NCI-H1048 (cell line): ENCODE measurements at places on chromosomes 16 and 17.

DNA sequence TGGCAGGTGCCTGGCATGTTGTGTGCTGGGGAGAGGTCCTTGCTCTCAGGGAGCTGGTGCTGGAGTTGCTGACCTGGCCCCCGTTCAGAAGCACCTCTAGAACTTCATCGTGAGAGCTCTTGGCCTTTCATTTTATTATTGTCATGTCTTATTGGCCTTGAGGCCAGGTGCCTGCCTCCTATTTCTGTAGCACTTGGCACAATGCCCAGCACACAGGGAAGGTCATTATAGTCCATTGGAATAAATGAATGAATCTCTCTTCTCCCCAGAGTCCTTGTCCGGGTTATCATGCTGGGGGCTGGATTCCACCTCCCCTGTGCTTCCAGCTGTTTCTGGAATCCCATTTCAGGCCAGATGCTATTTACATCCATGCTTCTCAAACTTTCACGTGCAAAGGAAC lies 169.2 kb downstream of the HAPSTR1 start:
- DNase-seq = no peak

DNA sequence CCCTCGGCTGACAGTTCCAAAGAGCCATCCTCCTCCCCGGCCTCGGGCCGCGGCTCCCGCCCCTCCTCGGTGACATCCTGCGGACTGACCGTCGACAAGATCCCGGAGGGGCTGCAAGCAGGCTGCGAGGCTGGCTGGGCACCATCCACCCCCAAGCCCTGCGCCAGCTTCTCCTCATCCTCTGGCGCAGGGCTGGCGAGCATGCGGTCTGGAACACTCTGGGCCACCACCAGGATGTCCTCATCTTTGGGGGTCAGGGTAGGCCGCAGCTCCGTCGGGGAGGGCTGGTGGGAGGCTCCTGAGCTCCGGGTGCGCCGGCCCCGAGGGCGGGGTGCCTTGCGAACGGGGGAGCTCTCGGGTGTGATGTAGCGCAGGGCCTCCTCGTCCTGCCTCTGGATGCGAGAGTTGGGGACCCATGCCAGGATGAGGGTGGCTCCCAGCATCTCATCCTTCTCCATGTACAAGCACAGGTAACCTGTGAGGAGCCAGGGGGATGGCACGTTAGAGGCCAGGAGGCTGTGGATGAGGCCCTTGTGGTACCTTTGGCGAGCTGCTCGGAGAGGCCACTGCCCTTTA lies 25.3 kb downstream of the TBC1D16 start:
- DNase-seq = no peak

GRCh38 chr16:85892760-85893159 lies 6.2 kb upstream of the IRF8 start:
- no peak for DNase-seq

DNA sequence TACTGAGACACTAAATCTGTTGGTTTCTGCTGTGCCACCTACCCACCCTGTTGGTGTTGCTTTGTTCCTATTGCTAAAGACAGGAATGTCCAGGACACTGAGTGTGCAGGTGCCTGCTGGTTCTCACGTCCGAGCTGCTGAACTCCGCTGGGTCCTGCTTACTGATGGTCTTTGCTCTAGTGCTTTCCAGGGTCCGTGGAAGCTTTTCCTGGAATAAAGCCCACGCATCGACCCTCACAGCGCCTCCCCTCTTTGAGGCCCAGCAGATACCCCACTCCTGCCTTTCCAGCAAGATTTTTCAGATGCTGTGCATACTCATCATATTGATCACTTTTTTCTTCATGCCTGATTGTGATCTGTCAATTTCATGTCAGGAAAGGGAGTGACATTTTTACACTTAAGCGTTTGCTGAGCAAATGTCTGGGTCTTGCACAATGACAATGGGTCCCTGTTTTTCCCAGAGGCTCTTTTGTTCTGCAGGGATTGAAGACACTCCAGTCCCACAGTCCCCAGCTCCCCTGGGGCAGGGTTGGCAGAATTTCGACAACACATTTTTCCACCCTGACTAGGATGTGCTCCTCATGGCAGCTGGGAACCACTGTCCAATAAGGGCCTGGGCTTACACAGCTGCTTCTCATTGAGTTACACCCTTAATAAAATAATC lies 14.6 kb downstream of the STH start:
- DNase-seq = no peak

- no peak for DNase-seq
These were observed 17.4 kb downstream of the NGFR start for GRCh38 chr17:49512296-49513043.

DNA sequence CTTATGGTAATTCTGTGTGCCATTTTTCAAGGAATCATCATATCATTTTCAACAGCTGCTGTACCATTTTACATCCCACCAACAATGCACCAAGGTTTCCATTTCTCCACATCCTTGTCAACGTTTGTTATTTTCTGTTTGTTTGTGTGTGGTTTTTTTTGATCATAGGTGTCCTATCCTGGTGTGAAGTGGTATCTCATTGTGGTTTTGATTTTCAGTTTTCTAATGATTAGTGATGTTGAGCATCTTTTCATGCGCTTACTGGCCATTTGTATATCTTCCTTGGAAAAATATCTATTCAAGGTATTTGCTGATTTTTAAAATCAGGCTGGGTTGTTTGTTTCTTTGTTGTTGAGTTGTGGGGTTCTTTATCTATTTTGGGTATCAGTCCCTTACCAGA lies 15.0 kb downstream of the CHD9 start:
- DNase-seq = no peak

- no peak for DNase-seq
These were observed 128.7 kb upstream of the ZFHX3 start for GRCh38 chr16:73176577-73177013.

- no peak for DNase-seq
These were observed 186.0 kb upstream of the FOXF1 start for GRCh38 chr16:86324320-86324719.

DNA sequence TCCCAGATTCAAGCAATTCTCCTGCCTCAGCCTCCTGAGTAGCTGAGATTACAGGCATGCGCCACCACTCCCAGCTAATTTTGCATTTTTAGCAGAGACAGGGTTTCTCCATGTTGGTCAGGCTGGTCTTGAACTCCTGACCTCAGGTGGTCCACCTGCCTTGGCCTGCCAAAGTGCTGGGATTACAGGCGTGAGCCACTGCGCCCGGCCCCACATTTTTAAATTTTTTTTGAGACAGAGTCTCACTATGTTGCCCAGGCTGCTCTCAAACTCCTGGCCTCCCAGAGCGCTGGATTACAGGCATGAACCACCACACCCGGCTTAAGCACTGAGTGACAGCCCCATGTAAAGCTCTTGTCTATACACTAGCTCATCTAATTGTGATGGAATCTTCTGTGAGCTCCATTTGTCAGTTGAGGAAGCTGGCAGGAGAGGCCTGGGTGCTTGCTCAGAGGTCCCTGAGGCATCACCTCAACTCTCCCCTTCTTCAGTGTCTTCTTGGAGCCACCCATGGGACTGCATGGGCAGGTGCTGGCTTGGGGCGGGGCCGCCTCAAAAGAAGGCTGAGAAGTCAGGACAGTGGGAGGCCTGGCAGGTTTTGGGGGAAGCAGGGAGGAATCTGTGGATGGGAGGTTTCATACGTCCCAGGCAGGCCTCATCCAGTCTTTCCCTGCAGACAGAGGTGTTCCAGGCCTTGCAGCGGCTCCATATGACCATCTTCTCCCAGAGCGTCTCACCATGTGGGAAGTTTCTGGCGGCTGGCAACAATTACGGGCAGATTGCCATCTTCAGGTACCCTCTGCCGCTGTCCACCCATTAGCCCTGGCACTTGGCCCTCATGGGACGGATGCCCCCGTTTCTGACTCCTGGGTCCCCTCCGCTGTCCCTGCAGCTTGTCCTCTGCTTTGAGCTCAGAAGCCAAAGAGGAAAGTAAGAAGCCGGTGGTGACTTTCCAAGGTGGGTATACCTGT lies 1.5 kb downstream of the THOC6 start:
- DNase-seq = no peak

GRCh38 chr17:19339341-19339815 lies 23.1 kb downstream of the B9D1 start:
- no peak for DNase-seq
